CD4-positive, alpha-beta T cell treated with Interleukin-10 for 1 hour (primary cell): ENCODE measurements at places on chromosomes 13 and 19.

DNA sequence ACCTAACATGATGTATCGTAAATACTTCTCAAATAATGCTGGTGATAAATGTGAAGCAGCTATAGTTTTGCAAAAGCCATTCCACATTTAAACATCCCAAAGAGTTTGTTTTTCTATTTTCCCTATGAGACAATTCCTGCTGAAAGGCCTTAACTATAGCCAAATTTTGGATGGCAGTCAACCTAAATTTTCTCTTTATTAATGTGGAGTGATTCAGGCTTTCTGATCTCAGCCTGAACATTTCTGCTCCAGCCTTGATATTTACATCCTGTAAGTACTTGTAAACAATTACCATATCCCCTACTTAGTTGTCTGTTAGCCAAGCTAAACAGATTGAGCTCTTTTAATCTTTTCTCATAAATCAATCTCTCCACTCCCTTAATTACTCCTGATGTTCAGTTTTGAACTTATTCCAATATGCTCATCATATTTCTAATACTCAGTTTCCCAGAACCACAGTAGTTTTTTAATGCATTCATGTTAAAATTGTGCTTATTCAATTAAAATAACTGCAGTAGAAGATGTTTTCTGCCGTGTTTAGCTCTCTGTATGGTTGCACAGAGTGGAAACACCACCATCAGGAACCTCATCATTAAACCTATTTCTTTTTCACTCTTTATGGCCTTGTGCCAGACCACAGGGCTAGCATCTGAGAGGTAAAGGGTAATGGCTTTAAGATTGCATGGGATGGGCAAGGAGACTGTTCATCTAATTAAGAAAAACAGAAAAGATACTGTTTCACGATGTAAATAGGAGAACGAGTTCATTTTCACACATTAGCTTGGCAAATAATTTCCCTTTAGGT lies 1235.2 kb upstream of the SLC10A2 start:
- no peak for DNase-seq

DNA sequence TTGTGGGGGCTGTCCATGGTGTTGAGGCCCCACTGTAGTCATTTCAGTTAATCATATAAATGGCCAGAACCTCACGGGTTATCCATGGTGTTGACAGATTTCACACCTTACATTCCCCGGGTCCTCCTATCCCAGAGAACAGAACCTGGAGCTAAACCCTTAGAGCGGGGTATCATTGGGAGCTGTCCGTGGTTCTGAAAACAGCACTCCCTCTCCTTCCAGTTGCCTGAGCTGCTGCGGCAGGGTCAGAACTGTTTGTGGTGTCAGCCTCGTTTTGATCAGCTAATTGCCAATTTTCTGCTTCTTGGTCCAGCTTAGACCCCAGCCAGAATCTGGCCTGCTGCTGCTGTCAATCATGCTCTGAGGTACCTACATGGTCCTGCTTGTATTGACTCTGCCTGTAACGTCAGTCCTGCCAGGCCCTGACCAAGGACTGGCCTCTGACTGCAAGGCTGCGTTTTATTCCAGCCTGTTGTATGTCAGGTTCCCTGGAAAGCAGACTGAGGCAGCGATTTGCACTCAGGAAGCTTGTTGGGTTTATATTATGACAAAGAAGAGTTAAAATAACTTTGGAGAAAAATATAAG lies 55.8 kb upstream of the KCTD15 start:
- peak; percentile 5 for DNase-seq

DNA sequence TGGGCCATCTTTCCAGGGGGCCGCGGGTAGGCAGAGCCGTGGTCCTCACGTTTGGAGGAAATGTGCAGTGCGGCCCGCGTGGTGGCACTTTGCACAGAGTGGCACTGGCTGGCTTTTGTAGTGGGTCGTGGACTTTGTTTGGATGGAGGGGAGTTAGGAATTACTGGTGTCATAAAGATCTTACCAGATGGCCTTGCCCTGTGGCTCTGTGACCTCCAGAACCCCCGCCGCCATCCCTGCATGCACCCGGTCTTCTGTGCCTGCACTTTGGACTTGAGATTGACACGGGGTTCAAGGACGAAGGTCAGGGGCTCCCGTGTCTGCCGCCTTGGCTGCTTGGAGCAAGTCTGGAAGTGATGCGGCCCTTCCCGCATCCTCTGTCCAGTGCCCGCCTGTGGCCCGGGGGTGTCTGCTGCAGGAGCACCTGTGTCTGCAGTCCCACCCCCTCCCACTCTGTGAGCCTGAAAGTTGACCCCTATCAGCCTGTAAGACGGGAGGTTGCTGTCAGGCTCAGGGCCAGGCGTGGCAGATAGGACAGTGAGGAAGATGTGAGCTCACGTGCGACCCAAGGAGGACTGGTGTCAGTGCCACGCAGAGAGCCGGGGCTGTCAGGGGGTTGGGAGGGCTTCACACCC lies 2.2 kb downstream of the GNA11 start:
- DNase-seq = no peak

GRCh38 chr19:31332096-31332495 lies 17.1 kb downstream of the TSHZ3 start:
- no peak for DNase-seq

DNA sequence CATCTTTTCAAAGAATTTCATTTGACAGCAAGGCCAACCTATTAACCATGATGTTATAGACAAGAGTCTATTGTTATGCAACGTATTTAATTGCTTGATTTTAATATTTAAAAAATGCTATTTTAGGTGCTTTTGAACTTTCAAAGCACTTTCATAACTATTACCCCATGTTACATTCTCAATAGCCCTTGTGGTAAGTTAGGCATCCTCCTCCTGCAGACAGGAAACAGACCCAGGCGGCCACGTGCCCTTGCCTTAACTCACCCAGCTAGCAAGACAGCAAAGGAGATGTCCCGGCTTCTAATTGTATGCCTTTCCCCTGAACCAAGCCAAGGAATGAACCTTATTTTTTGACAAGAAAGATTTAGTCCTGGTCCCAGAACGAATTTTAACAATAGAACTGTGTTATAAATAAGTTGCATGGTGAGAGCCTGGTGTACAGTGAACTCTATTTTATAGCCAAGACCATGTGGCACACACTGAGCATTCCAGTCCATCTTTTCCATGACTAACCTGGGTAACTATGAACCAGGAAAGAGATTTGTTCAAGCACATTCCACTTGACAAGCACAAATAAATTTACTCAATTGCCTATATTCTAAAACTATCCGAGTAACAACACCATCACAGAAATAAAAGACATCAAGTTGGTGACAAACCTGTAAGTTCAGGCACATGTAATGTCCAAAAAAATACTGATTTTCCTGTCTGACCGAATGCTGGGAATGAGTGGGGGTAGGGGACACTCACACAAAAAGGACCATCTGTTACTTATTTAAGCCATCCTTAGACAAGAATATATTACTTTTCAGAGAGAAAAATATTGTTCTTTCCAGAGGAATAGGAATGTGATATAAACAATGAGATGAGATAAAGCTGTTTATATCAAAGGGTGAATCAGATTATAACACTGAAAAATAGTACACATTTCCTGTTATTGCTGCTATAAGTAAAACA lies 163.0 kb downstream of the EFNB2 start:
- DNase-seq = no peak

- no peak for DNase-seq
Measured at GRCh38 chr13:69935043-69935442, 172.6 kb upstream of the ATXN8OS start.

GRCh38 chr13:74040200-74040599 lies 94.0 kb downstream of the KLF12 start:
- DNase-seq = peak; percentile 24

DNA sequence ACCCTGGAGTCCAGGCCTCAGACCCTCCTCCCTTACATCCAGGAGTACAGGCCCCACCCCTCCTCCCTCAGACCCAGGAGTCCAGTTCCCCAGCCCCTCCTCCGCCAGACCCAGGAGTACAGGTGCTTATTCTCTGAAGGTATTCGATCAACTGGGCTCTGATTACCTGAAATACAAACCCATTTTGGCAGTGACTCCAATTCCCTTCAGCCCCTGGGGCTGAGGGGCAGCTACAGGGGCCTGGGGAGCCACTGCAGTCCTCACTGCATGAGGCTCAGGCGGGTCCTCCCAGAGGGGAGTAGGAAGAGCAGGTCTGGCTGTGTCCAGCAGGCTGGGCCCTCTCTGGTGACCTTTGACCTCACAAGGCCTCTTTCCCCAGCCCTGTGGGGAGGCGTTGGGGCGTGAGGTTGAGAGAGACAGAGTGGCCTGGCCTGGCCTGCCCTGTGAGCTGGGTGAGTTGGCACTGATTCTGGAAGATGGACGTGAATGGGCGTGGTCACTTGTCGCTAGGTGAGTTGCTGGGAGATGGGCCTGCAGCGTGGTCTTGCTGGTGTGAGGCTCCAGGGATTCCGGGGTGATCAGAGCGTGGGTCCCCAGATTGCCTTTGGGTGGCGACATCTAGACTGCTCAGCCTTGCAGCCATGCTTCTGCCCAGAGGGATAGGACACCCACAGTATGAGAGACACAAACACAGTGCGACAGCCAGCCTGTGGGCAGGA lies 3.1 kb downstream of the BCAT2 start:
- no peak for DNase-seq

DNA sequence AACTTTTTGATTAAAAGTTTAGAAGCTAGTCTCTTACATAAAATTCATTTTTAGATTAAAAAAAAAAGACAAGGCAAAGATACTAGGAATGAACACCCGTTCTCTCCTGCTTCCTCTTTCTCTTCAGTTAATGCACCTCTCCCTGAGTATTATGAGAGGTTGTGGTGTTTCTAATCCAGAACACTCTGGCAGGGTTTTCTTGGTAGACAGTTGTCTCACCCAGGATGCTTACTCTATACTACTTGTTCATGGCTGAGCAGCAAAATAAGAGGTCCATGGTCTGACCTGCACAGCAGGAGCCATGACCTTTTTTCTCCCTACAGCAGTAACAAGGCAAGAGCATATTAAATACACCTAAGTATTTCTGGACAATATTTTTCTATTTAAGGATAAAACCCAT lies 62.0 kb downstream of the MICU2 start:
- DNase-seq = no peak

GRCh38 chr19:32224371-32225244 lies 120.8 kb upstream of the ZNF507 start:
- peak; percentile 41 for DNase-seq

GRCh38 chr13:71606818-71607217 lies 260.2 kb downstream of the DACH1 start:
- DNase-seq = no peak

GRCh38 chr19:39195755-39196154 lies 1.0 kb upstream of the NCCRP1 start:
- peak; percentile 18 for DNase-seq

DNA sequence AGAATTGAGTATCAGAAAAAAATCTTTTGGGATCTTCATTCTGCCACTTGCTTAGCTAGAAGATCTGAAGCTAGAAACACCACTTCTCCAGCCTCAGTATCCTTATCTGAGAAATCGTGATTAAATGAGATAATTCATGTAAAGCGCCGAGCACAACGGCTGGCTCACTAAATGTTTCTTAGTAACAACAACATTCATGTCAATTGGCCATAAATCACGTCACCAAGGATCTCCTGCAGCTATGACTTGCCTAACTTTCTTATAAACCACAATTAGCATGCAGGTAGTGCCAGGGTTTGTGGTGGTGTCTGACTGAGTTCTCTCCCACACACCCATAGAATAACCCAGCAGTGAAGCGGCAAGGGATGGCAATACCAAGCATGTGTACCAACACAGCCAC lies 501.3 kb downstream of the EFNB2 start:
- DNase-seq = no peak

DNA sequence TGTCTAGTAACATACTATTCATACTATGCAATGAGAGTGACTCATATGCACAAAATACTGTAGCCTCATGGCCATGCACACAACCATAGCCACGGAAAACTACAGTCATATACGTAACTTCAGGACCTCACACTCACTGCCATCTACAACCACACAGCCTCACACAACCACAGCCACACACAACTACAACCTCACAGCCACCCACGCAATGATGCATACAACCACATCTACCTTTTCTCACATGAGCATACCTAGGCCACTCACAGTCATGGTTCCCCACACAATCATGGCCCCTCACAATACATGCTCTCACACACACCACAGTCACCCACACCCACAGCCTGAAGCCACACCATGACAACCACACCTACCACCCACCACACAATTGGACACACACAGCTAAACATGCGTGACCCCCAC lies 8.7 kb upstream of the TNFSF14 start:
- DNase-seq = no peak

GRCh38 chr13:50410921-50411746 lies 395.9 kb downstream of the KCNRG start:
- DNase-seq = no peak

DNA sequence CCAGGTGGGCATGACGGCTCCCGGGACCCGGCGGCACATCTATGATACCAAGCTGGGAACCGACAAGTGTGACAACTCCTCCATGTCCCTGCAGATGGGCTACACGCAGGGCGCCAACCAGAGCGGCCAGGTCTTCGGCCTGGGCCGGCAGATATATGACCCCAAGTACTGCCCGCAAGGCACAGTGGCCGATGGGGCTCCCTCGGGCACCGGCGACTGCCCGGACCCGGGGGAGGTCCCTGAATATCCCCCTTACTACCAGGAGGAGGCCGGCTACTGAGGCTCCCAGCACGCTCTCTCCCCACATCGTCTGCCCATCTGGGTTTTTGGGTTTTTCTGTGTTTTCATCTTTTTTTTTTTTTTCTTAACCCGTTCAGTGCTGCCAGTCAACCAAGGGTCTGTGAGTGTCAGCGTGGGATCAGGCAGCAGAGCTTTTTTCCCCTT lies 2.3 kb upstream of the ABCA7 start:
- peak; percentile 30 for DNase-seq

DNA sequence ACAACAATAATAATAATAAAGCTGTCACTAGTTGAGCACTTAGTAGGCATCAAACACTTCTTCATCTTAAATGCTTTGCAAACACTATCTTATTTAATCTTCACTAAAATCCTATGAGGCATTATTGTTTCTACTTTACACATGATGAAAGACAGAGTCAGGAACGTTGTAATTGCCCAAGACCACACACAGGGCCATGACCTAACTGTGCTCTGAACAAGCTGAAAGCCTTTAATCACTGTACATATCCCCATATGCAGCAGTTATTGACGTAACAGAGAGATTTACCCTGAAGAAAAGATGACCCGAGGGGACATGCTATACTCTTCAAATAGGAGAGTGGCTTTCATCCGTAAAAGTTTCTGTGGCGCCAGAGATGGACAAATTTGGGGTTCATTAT lies 53.0 kb downstream of the SACS start:
- DNase-seq = no peak

DNA sequence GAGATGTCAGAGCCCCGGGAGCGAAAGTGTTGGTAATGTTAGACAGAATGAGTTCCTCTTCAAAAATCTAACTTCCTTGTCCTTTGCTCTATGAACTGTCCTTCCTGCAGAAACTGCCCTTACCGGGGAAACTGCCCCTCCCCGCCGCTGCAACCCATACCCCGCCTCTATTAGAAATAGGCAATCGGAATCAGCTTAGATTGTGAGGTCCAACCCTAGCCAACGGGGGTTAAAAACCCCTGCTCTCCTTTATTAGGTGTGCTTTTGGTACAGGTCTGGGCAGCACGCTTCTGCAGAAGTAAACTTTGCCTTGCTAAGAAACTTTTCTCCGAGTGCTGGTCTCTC lies 11.5 kb upstream of the CAPNS1 start:
- no peak for DNase-seq

GRCh38 chr19:46610851-46611770 lies 10.0 kb downstream of the CALM3 start:
- peak; percentile 61 for DNase-seq
